ENCODE measurements at places on chromosomes 12 and 14.

DNA sequence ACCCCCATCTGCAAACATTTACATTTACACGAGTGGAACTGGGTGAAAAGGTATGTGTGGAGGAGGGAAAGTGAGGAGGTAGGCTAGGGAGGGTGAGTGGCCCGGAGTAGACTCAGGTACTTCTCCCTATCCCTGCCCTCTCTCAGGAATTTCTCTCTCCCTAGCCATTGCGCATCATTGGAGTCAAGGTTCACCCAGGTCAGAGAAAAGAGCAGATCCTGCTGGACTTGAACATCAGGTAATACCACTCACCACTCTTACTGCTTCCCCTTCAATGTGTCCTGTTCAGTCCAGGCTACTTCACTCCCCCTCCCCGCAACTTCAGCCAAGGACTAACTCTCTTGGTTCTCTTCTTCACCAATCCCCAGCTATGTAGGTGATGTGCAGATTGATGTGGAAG is 2.8 kb downstream of the ESYT1 start:
- DNase-seq = no peak

DNA sequence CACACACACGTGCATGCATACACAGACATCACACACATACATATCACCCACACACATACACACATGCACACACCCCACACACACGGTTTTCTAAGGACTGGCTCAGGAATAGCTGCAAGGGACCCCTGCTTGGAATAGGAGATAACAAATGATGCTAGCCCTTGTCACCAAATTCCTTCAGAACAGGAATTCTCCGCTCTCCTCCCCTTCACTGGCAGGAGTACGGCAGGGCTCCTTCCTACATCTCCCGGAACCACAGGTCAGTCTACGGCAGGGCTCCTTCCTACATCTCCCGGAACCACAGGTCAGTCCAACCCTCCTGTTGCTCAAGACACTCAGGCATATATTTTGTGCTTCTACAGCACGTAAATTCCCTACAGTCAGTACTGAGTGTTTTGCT is 23.9 kb downstream of the PHLDA1 start:
- DNase-seq = no peak

GRCh38 chr12:89731614-89732013 is 23.0 kb upstream of the ATP2B1 start:
- DNase-seq = peak; percentile 87

DNA sequence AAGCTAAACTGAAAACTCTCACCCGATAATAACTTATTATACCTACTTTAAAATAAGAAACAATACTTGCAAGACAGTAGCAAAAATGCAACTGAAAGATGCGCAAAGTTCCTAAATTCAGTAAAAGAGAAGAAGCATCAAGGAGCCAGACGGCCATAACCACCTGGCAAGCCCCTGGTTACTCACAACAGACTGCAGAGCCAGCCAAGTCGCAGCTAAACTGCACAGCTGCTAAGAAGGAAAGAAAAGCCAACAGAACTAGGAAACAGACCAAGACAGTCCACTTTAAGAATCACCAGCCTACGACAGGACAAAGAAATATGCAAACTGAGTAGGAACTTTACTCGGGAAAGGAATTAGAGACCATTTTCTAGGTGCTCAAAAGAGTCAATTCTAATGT is 127.9 kb downstream of the TMTC1 start:
- DNase-seq = no peak

- DNase-seq = no peak
These were observed 1.2 kb downstream of the CIROP start for GRCh38 chr14:23103581-23103980.

- DNase-seq = no peak
These were observed 20.4 kb downstream of the VASH1 start for GRCh38 chr14:76781648-76782051.

GRCh38 chr12:98424726-98425401 is 90.5 kb upstream of the TMPO start:
- DNase-seq = peak; percentile 70

DNA sequence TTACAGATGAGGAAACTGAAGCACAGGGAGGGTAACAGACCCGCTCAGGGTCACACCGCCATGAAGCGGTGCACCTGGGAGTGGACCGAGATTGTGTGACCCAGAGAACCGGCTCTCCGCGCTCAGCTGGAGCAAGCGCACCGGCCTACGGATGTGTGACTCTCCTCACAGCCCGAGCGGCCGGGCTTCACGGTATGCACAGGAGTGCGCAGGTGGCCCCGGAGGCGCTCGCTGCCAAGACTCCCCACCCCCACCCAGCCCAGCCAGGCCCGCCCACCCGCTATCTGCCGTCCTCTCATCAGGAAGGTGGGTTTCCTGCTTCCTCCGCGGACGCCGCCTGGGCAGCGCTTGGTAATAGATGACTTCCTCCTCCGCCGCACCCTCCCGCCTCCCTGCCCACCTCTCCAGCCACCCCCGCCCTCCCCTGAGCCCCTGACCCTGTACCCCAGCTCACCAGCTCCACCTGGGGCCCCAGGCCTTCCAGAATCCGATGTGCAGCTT is 110.7 kb downstream of the NCOR2 start:
- no peak for DNase-seq

DNA sequence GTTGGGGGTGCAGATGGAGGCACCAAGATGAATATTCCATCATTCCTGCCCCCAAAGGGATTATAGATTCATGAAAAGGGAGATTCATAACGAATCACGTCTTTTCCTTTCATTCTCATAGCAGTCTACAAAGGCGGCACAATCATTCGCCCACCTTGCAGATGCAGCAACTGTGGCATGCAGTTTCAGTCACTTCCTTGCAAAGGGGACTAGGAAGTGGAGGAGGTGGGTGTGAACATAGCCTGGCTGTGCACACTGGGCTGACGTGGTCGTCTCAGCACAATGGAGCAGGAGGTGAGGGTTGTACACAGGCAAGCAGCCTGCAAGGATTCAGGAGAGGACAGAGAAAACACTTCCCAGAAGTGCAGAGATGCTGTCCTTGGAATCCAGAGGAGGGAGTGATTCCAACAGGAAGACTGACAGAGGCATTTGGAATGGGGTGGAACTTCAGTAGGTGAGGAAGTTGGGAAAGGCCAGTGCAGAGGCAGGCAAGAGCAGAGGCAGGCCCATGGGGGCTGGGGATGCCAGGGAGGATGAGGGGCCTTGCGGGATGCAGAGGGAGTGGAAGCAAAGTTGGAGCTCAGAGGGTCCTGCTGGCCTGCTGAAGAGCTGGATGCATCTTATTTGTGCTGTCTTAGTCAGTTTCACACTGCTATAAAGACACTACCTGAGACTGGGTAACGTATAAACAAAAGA is 21.9 kb upstream of the PPP2R5C start:
- DNase-seq = no peak

DNA sequence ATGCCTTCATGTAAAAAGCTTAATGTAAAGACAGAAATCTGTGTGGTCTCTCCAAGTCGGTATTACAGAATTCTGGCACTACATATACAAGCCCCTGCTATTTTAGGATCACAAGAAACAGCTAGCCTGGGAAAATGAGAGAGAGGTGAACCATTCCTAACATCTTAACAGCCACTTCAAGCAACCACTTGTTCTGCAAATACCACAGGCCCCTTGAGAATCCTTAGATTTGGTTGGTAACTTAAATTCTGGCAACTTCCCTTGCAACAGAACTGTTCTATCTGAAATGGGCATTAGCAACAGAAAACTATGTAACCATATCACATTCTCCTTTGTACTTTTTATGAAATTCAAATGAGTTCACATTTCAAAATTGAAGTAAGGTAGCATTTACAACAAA is 68.5 kb downstream of the SPPL3 start:
- no peak for DNase-seq

DNA sequence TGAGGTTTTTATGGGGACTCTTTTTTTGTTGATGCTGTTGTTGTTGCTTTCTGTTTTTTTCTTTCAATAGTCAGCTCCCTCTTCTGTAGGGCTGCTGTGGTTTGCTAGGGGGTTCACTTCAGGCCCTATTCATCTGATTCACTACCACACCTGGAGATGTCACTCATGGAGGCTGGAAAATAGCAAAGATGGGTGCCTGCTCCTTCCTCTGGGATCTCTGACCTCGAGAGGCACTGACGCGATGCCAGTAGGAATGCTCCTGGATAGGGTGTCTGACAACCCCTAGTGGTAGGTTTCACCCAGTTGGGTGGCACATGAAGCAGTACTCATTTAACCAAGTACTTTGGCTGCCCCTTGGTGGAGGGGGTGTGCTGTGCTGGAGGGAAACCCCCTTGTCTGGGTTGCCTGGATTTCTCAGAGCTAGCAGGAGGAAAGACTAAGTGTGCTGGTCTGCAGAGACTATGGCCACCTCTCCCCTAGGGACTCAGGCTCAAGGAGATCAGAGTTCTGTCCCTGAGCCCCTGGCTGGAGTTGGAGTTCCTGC is 745.5 kb downstream of the TMTC2 start:
- no peak for DNase-seq

- DNase-seq = no peak
These were observed 65.9 kb downstream of the FGD6 start for GRCh38 chr12:95151406-95151805.

- DNase-seq = peak; percentile 65
These were observed 32.4 kb downstream of the EPS8 start for GRCh38 chr12:15756822-15757221.

GRCh38 chr12:97967831-97968230 is 505.2 kb downstream of the RMST start:
- no peak for DNase-seq

DNA sequence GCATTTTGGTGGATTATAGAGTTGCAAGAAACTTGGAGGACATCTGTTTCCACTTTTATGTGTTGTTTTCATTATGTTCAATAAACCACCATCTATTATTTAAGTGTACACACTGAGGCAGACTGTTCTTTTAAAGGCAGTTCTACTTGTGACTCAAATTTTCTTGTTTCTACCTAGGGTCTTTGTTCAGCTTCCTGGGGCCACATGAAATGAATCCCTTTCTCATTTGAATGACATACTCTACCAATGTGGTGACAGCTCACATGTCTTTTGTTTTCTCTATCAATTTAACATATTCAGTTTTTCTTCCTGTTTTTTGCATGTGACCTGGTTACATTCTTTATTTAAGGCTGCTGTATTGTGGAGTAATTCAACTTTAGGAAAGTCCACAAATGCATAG is 7.9 kb downstream of the SLC16A7 start:
- DNase-seq = no peak

DNA sequence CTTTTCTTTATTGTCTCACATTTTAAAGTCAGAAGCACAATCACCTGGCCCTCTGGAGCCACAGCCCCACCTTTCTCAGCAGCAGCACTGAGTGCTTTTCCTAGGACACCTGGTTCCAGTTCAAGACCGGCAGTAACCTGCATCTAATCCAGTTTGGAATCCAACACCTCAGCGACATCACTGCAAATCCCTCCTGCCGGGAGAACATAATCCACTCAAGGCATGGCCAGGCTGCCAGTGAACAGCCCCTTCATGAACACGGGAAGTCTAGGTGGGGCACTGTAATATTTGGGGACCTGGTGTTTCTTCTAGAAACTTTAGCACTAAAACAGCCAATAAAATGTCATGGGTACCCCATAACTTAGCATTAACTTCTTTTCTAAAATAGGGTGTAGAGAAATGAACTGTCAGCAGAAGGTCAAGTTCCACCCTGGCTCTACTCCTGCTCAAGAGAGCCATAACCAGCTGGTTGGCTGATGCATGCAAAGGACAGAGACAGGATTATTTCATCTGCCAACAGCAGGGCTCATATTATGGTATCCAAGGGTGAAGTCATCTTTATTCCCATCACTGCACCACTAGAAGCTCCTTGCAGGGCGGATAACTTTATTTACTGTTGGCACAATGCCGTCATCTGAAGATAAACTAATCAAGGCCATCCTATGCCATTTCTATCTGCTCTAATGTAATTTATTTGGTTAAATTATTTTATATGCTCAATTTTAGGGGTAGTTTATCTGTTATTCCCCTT is 76.7 kb downstream of the TTC7B start:
- no peak for DNase-seq

DNA sequence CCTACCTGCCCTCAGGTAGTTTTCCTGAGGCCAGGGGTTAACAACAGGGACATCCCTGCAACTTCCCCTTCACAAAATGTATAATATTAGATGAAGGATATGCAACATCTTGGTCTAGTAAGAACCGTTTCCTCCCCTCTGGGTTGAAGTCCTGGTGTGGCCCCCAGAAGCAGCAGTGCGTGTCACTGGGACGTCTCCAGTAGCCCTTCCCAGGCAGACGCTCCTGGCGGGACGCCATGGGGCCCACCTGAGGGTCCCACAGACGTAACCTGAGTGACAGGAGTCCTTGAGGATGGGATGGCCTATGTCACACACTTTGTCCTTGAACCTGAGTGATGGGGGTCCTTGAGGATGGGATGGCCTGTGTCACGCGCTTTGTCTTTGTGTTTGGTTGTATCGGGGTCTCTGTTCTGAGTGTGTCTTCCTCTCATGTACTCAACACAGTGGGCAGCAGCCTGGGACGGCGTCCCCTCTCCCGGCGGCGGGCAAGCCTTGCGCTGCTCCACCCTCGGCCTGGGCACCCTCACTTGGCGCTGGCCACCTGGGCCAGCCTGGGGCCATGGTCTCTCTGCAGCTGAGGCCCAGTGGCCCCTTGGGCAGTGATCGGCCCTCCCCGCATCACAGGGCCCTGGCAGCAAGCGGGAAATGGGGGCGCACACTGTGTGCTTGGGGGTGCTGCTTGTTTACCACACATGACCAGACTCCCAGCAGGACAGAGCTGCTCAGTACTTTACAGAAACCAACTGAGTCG is 14.3 kb upstream of the AMN start:
- DNase-seq = no peak

DNA sequence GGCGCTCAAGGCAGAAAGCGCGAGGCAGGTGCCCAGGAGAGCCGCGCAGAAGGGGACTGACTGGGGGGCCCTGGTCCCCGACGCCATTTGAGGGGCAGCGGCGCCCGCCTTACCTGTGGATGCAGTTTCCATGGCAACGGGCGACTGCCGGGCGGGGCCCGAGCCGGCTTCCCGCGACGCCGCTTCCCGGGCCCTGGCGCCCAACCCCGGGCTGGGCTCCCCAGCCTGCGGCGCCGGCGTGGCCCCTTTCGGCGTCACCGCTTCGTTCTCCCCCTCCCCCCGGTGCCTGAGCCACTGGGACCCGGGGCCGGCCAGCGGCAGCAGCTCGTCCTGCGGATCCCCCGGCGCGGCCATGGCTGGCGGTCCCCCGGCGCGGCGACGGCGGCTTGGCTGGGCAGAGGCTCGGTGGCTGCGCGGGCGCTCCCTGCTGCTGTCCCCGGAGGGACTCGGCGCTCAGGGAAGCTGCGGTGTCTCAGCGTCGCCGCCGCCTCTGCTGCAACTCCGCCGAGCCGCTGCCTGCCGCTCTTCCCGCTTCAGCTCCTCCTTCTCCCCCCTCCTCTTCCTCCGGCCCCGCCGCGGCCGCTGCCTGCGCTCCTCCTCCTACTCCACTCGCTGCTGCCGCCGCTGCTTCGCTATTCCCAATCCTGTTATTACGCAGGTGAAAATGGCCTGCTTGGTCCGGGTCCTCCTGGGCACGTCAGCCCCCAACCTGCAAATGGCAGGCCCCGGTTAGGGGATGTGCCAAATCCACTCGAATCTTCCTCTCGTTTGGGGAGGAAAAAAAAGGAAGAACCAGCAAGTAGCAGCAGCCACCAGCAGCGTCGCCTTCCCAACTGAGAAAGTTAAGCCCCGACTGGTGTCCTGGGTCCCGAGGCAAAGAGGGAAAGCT is at the start of gene RTN1:
Gene RTN1, minus strand, starts transcription at position 500 of the 889 bp plus-strand sequence. Its CDS starts 146 bp downstream, at position 354.
- DNase-seq = peak; percentile 54

GRCh38 chr12:80598004-80598606 is 109.3 kb upstream of the MYF6 start:
- peak; percentile 96 for DNase-seq

- DNase-seq = no peak
These were observed 58.2 kb upstream of the SLC2A13 start for GRCh38 chr12:40164034-40164433.

Data from ELR (cell line).